Muscle of leg (tissue), 16 donors: ENCODE measurements at places on chromosomes 1 and 21. TPM values are rescaled to one million over a fixed set of nuclear protein-coding genes. Genes with fewer than 3 reads are reported as not detected.

Gene HCN3
- total RNA-seq, result 1.6 TPM

Gene SLC1A7
- not detected for total RNA-seq

Gene HFM1
- total RNA-seq, result 4.0 TPM

Gene CD48
- total RNA-seq, result 1.2 TPM

Gene TSACC
- total RNA-seq, result 0.27 TPM

Gene SPATA1
- 1.8 TPM for total RNA-seq

Gene TIAM1
- total RNA-seq, result 14.1 TPM

Gene YIPF1
- 15.1 TPM for total RNA-seq

Gene OR14A2
- not detected for total RNA-seq

Gene BRINP2
- total RNA-seq, result 0.66 TPM

Gene ISG20L2
- 14.0 TPM for total RNA-seq

Gene PLA2G4A
- total RNA-seq, result 7.1 TPM

Gene FAM151A
- total RNA-seq, result not detected

Gene DAB1
- total RNA-seq, result 1.5 TPM

Gene RPL22
- total RNA-seq, result 581 TPM

Gene ADIPOR1
- total RNA-seq, result 53.1 TPM

Gene RGS16
- total RNA-seq, result 8.2 TPM

Gene RNASEL
- 6.7 TPM for total RNA-seq

Gene RNF223
- total RNA-seq, result 0.09 TPM

Gene MAP1LC3C
- total RNA-seq, result 12.5 TPM

Gene FUCA1
- total RNA-seq, result 20.4 TPM

Gene NPR1
- 12.9 TPM for total RNA-seq

Gene SFN
- 0.18 TPM for total RNA-seq

Gene KCNC4
- total RNA-seq, result 2.7 TPM

Gene S100A10
- total RNA-seq, result 98.6 TPM

Gene CTH
- 1.7 TPM for total RNA-seq

Gene HLX
- 12.8 TPM for total RNA-seq

Gene DRAXIN
- total RNA-seq, result 0.27 TPM

Gene TRAF3IP3
- total RNA-seq, result 1.4 TPM

Gene ARV1
- 11.8 TPM for total RNA-seq

Gene NCMAP
- 0.18 TPM for total RNA-seq

Gene TGFB2
- 37.2 TPM for total RNA-seq

Gene TRNAU1AP
- total RNA-seq, result 28.9 TPM

Gene TBX15
- total RNA-seq, result 41.4 TPM

Gene SLAMF8
- 0.27 TPM for total RNA-seq

Gene MAST2
- total RNA-seq, result 32.4 TPM

Gene MAN1C1
- 5.2 TPM for total RNA-seq

Gene PBXIP1
- total RNA-seq, result 160 TPM

Gene C1orf21
- 42.5 TPM for total RNA-seq

Gene OR6N1
- total RNA-seq, result not detected
